Activated CD8-positive, alpha-beta memory T cell treated with anti-CD3 and anti-CD28 coated beads for 48 hours (primary cell): ENCODE measurements at places on chromosomes 1 and 21.
A peak's percentile ranks its signal among the peaks of the same experiment; 100 is the strongest.

DNA sequence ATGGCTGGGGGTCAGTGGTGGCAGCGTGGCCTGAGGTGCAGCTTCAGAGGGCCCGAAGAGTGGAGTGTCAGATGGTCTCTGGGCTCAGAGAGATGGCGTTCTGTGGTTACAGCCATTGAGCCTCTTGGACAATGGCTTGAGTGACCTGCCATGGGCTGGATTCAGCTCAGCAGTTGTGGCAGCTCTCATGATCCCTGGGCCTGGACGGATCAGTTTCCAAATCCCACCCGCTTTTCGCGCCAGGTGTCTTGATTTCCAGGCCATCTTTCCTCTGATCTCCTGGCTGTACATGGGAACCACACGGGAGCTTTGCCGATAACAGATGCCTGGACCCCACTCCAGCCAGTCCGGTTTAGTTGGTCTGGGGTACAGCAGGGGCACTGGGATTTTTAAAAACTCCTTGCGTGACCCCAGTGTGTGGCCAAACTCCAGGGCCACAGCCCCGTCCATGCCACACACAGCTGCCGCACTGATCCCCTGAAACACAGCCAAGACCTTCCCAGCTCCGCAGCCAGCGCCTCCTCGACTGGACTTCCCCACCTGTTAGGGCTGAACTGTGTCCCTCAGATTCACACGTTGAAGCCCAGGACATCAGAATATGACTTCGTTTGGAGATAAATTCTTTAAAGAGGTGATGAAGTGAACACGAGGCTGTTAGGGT is 67.9 kb downstream of the ATP5PO start:
- no peak for DNase-seq

- DNase-seq: peak; percentile 25
Measured at GRCh38 chr21:20997636-20998455, at the start of gene NCAM2. NCAM2 (plus strand) TSS chr21:20998409.

DNA sequence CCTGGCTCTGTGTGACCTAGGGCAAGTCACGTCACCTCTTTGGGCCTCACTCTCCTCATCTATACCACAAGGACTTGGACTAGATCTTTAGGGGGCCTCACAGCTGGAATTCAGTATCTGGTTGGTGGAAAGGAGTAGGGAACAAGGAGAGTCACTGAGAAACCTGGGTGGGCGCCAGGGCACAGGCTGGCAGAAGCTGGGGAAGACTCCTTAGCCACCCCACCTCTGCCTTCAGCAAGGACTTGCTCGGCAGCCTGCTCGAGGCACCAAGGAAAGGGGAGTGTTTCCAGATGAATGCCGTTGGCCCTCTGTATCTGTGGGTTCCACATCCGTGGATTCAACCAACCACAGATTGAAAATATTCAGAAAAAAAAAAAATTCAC is 1.2 kb upstream of the OPTC start:
- DNase-seq: no peak

DNA sequence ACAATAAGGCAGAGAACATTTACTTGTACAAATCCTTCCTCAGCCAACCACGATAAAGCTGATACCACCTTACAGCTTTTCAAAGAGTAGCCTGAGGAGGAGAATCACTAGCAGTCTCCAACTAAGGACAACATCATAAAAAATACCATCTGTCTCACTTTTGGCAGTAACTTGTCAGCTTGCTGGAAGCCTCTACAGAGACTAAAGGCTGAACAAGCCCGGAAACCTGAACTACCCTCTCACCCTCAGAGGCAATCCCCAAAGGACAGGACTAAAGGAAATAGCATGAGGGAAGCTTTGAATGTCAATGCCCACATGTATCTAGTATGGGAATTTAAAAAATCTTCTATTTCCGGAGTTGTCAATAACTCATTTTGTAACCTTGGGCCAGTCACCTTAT is 10.6 kb downstream of the SRSF4 start:
- no peak for DNase-seq

DNA sequence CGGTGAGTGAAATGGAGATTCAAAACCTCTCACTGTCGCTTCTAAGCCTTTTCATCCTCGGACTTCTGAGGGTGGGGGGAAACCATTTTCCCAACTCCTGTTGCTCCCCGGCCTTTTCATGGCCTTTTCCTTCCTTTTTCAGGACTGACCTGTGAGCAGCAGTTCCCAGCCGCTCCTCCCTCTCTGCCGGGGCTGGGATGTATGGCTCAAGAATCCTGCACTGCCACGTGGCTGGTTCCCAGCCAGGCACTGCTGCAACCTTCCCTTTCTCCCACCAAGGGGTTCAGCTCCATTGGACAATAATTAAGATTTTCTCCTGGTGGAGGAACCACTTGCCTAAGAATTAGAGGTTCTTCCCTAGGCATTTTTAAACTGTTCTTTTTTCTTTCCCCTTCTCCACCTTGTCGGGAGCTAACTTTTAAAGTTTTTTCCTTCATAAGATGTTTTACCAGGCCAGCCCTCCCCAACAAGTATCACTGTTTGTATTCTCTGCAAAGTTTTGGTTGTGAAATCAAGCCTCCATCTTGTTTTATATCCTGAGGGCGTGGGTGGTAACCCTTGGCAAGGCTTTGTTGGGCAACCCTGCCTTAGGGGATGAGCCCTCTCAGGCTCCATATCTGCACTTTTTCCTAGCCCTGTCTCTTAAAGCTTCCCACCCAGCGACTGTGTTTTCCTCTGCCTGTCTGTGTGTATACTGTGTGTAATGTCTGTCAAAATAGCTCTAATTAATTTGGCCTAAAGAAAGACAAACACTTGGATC is 1166.6 kb upstream of the ADGRL2 start:
- no peak for DNase-seq
